ENCODE measurements at places on chromosomes 16 and 17.

GRCh38 chr17:62626719-62627218 lies 701 bp upstream of the MRC2 start:
- DNase-seq = no peak

DNA sequence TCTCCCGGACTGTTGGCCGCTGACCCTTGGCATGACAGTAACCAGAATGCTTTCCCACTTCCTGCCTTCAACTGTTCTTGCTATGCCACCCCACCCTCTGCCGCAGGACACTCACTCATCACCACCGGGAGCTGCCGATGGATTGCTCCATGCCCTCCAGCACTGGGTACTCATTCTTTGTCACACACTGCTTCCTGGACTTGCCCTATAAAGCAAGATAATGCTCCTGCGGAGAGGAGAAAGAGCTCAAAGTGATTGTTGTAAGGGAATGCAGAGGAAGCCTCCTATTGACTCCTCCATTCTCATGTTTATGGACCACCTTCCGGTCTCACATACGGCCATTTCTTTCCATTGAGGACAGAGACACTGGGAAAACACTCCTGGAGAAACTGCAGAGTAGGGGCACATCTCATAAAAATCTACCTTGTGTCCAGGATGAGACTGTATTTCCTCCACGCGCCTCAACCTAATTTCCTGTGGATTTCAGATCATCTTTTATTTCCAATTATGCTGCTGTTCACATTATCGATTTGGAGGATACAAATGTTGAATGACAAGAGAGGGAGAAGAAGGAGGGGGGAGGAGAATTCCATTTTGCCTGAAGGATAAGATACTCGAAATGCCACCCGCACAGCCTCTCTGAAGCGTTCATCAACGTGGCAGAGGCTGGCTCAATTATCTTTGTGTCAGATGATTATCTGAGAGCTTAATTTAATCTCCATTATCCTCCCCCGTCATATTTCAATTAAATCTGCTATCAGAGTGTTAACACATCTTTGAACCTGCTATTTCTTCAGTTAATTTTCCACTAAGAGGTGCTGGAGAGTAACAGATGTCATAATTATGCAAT lies 486.1 kb upstream of the SALL1 start:
- no peak for DNase-seq

GRCh38 chr16:10040136-10041080 lies 141.8 kb downstream of the GRIN2A start:
- DNase-seq = no peak

DNA sequence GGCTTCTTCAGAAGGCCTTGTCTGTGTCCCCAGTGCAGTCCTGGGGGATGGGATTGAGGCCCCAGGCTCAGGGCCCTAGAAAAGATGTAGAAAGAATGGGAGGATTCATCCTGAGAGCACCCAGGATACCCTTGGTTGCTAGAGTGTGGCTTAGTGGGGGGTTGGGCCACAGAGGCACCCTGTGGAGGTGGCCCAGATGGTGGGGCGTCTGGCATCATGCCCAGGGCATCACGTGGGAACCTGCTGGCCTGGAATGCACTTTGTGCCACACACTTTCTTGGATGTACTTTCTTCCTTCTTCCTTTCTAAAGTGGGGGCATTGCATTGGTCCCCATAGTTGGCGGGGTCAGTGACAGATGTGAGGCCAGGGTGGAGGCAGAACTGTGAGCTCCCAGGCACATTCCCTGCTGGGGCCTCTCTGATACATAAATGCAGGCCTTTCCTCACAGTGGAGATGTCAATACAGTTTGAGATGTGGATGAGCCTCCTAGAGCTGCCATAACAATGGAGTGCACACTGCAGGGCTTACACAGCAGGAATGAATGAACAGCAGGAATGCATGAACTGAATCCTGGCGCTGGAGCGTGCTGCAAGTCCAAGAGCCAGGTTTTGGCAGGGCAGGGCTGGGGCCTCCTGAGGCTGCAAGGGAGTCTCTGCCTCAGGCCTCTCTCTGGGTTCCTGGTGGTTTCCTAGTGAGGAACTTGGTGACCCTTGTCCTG lies 43.3 kb downstream of the MGAT5B start:
- DNase-seq = no peak

DNA sequence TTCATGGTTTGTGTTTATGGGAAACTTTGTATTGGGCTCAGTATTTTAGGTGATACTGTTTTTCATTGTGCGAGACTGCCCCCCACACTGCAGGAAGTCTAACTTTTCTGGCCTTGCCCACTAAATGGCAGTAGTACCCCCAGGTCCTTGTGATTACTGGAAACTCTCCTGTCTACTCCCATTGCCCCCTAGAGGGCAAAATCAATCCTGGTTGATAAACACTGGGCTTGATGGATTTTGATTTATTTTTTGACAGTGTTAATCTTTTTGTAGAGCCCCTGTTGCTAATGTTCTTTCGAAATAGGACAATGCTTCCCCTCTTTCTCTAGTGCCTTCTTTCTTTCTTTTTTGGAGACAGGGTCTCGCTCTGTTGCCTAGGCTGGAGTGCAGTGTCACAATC lies 15.5 kb downstream of the METTL9 start:
- DNase-seq = no peak

- no peak for DNase-seq
Observed at GRCh38 chr17:7580604-7581575, 1.5 kb downstream of the CD68 start.

GRCh38 chr16:23788685-23789084 lies 33.9 kb downstream of the CHP2 start:
- DNase-seq = no peak

DNA sequence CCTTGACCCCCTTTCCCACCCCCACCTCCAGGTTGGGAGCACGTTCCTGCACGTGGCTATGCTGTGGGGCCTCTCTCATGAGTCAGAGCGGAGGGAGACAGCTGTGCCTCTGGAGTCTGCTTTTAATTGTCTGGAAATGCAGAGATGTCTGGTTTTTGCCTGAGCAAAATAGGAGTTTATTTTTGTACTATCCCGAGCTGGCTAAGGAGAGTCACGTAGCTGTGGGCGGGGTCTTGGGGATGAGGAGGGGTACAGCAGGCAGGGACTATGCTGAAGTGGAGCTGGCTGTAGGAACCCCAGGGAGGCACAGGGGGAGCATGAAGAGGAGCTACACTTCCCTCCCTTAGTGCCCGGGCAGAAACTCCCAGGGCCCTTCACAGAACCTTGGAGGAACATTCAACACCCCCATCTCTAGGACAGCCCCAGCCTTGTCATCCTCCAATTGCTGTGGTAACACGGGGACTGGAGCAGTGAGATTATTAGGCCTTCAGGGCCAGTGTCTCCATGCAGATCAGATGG lies 44.7 kb upstream of the LGALS9 start:
- no peak for DNase-seq

All from activated T-cell treated with anti-CD3 and anti-CD28 coated beads for 4 hours (primary cell).